ENCODE measurements at places on chromosomes 11 and 22. TPM values are rescaled to one million over a fixed set of nuclear protein-coding genes. Genes with fewer than 3 reads are reported as not detected.

DNA sequence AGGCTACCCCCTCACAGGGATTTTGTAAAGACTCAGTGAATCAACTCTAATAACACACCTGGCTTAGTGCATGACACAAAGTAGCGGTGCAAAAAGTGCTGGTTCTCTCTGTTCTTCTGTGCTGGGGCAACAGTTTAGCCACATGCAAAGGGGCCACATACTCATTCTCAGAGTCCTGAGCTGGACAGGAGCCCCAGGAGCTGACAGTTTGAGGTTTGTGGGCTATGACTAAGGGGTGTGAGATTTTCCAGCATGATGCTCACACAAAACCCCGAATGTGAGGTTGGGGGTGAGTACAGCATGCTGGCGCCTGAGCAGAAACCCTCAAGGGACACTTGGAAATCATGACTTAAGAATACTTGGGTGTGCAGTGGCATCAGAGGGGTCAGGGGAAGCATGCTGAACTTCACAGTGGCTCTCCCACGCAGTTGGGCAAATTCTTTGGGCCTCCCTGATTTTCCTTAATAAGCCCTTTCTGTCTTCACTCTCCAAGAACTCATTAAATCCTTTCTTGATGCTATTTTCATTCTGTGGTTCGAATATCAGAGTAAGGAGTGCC is 31.0 kb downstream of the TMPRSS5 start:
- DNase-seq = peak; percentile 98

GRCh38 chr22:31344578-31345330 is 1.4 kb downstream of the PATZ1 start:
- peak; percentile 50 for DNase-seq

GRCh38 chr22:41782316-41782715 is 18.2 kb upstream of the CCDC134 start:
- DNase-seq = no peak

GRCh38 chr11:14347991-14348390 is 11.0 kb downstream of the RRAS2 start:
- no peak for DNase-seq

- DNase-seq = peak; percentile 98
Measured at GRCh38 chr22:46007848-46008261, 30.9 kb upstream of the WNT7B start.

DNA sequence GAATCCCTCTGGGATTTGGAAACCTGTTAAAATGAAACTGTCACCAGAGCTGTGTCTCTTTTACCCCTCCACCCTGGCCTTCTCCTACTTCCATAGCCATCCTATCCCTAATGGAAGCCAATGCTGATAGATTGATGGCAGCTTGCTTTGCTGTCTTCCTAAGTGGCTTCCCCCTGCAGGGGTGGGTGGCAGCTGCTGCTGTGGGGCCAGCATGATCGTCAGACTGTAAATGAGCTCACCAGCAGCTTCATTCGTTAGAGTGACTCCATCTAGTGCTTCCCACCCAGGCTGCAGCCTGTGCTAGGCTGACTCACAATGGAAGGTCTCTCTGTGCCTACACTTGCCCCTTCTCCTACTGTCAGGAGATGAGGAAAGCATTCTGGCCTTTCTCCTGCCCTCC is 311.0 kb downstream of the BUD13 start:
- peak; percentile 12 for DNase-seq

- DNase-seq = peak; percentile 92
Measured at GRCh38 chr22:21837248-21837979, 30.0 kb downstream of the MAPK1 start.

DNA sequence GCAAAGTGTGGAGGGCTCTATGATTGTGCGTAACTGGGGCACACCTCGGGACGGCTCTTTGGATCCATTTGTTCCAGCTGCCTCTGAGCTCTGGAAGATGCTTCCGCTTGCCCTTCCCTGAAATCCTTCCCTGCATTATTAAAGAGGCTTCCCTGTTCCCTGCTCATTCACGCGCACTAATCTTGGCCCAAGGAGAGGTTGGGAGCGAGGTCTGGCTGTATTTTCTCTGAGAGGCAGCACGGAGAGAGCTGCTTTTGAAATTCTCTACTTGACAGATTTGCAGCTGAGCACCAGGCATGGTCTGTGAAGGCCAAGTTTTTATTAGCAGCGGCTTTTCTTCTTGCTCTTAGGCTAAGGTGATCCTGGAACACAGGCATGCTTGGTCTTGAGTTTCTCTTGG is 94.8 kb upstream of the NTM start:
- DNase-seq = no peak

Gene OR8G5
- not detected for total RNA-seq

Gene CRYBA4
- total RNA-seq = not detected
